ENCODE measurements at places on chromosomes 6 and 20. TPM values are rescaled to one million over a fixed set of nuclear protein-coding genes. Genes with fewer than 3 reads are reported as not detected.

The ID4 gene
- total RNA-seq: not detected

The SOX18 gene
- total RNA-seq: not detected

The FAM184A gene
- 3.4 TPM for total RNA-seq

The RTEL1 gene
- 51.2 TPM for total RNA-seq

The BAG2 gene
- 11.7 TPM for total RNA-seq

The DSP gene
- total RNA-seq: 0.04 TPM

The DNAH8 gene
- 0.04 TPM for total RNA-seq

The MOCS1 gene
- 0.84 TPM for total RNA-seq

The STX11 gene
- total RNA-seq: 23.1 TPM

The HLA-DQA2 gene
- total RNA-seq: 0.48 TPM

The TMEM74B gene
- 0.23 TPM for total RNA-seq

The CST7 gene
- total RNA-seq: 170 TPM

The FAM162B gene
- not detected for total RNA-seq

The ISM1 gene
- total RNA-seq: 1.9 TPM

The PEX3 gene
- total RNA-seq: 30.9 TPM

The SCRT2 gene
- total RNA-seq: not detected

The HRH3 gene
- total RNA-seq: not detected

The TFAP2C gene
- total RNA-seq: not detected

The LHFPL5 gene
- total RNA-seq: not detected

The RFX6 gene
- total RNA-seq: not detected

The GPX5 gene
- total RNA-seq: not detected

The ETV7 gene
- total RNA-seq: 0.38 TPM

The SERAC1 gene
- total RNA-seq: 6.9 TPM

The RNF182 gene
- total RNA-seq: not detected

The PNPLA1 gene
- total RNA-seq: not detected

The GPR63 gene
- total RNA-seq: 1.7 TPM

The ZNF343 gene
- 12.4 TPM for total RNA-seq

The MAS1 gene
- not detected for total RNA-seq

The MKKS gene
- 6.6 TPM for total RNA-seq

The FRS3 gene
- 4.0 TPM for total RNA-seq

The NFATC2 gene
- total RNA-seq: 45.2 TPM

The MEI4 gene
- total RNA-seq: not detected

The VSX1 gene
- total RNA-seq: not detected

The ZNF318 gene
- 11.2 TPM for total RNA-seq

The LY6G6C gene
- not detected for total RNA-seq

The WFDC2 gene
- total RNA-seq: not detected

The WFDC10A gene
- not detected for total RNA-seq

The POPDC3 gene
- not detected for total RNA-seq

The RNF144B gene
- total RNA-seq: 0.36 TPM

The ADAM33 gene
- total RNA-seq: not detected

The TTLL9 gene
- not detected for total RNA-seq

The RBM38 gene
- 113 TPM for total RNA-seq

The FRK gene
- total RNA-seq: 0.04 TPM

The RBM24 gene
- not detected for total RNA-seq
